ENCODE measurements at places on chromosomes 4 and X.

DNA sequence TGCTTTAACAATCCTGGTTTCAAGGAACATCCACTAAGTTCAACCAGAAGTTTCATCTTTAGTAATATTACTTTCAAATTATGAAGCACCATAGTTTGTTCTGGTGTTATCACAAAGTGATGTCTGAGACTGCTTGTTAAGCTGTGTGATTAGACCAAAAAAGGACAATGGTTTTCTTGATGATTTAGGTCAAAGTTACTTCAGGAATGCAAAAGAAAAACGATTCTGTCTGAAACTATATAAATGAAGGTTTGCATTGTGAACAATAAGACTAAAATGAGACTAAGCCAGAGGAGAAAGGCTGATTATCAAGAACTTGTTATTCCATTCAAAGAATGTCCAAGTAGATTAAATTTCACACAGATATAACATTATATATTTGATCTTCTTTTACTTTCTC, 122.4 kb upstream of the ETNPPL start:
- DNase-seq, result no peak

- no peak for DNase-seq
Observed at GRCh38 chr4:168717847-168718246, 221.0 kb downstream of the PALLD start.

DNA sequence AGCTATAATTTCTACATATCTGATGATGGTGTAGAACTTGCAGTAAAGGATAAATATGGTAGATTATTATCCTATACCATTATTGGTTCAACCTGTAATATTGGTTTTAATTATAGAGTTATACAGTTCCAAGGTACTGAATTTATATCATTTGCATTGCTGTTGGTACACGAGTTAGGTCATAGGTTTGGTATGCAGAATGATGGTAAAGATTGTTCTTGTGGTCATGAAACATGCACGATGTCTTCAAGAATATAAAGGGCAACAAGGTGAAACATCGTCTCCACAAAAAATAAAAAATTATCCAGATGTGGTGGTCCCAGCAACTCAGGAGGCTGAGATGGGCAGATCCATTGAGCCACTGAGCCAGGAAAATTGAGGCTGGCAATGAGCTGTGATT, 99.6 kb downstream of the ADAM29 start:
- no peak for DNase-seq

DNA sequence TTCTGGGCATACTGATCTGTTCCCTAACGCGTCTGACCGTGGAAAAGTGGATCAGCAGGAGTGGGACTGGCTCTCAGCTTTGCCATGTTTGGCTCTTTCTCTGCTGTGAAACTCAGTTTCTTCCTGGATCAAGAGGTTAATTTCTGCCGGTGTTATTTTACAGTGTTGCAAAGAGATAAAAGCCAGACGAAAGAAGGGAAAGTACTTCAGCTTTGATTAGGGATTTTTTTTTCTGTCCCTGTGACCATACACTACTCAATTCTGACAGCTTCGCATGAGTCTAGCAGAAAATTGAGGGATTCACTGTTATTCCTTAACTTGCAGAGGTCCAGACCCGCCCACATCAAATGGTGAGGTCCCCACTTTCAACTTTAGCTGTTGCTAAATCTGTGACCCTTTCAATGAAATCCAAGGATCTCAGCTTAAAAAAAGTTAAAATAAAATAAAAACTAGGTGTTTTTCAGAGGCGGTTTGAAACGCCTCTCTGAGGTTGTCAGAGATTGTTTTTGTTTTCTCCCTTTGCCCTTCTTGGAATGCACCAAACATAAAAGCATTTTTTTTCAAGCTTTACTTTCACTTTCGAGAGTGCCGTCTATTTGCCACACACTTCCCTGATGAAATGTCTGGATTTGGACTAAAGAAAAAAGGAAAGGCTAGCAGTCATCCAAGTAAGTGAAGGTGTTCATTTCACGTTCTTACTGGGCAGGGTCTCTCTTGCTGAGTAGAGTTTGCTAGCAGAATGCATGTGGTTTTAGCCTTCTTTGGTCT, at the start of gene TLR3:
TSS of gene TLR3 (plus strand) at position 576 of the 768 bp plus-strand sequence. CDS start 7,464 bp downstream, outside the sequence.
- peak; percentile 14 for DNase-seq

GRCh38 chr4:119794113-119794512, 165.5 kb upstream of the PDE5A start:
- no peak for DNase-seq

Measured in B cell (primary cell).